ENCODE measurements at places on chromosomes 13 and 19.

GRCh38 chr13:98366959-98367358 lies 189.9 kb upstream of the RNF113B start:
- no peak for DNase-seq

- no peak for DNase-seq
Measured at GRCh38 chr13:46468570-46469463, 81.8 kb upstream of the RUBCNL start.

GRCh38 chr13:68998056-68998455 lies 1109.6 kb upstream of the ATXN8OS start:
- no peak for DNase-seq

GRCh38 chr13:79988573-79988972 lies 352.4 kb downstream of the SPRY2 start:
- DNase-seq, result no peak

DNA sequence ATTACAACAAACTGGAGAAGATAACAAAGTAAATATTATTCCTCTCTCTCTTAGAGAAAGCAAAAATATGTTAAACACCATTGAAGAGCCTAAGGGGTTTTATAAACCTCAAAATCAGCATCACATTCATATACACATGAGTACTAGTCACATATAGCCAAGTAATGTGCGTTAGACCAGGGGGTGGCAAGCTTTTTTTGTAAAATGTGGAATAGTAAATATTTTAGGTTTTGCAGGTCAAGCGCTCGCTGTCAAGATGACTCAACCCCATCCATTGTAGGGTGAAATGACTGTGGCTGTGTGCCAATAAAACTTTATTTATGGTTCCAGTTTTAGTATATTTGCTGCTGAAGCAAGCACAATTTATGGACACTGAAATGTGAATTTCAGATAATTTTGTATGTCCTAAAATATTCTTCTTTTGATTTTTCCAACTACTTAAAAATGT lies 21.7 kb downstream of the RFX2 start:
- no peak for DNase-seq

DNA sequence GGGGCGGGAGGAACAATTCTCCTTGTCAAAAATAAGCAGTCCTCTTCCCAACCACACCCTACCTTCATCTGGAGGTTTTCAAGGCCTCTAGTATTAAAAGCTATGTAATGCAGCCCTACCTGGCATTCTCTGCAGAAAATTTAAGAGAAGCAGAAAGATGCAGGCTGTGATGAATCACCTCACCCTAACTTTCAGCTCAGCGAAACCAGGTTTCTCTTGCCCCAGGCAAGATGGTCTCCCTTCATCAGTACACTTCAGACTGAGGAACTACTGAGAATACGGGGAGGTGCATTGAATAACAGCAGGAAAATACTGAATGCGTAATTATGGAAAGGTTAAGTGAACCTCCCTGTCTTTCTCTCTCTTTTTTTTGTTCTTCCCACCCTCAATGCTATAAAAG lies 437.6 kb upstream of the KLF12 start:
- no peak for DNase-seq

DNA sequence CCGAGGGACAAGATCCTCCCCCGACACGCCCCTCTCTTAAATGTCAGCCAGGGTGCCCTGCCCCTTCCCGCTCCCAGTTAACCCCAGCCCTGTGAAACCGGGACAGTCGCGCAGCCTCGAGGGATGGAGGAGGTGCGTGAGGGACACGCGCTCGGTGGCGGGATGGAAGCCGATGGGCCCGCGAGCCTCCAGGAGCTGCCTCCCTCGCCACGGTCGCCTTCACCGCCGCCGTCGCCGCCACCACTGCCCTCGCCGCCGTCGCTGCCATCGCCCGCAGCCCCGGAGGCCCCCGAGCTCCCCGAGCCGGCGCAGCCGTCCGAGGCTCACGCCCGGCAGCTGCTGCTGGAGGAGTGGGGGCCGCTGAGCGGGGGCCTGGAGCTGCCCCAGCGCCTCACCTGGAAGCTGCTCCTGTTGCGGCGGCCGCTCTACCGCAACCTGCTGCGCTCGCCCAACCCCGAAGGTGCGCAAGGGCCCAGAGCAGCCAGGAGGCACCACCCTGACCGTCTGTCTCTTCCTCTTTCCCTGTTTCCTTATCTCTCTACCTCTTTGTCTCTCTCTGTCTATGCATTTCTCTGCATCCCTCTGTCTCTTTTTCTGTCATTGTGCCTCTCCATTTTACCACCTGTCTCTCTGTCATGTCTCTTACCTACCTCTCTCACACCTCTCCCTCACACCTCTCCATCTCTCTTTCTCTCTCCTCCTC lies at the start of gene NCCRP1:
Gene NCCRP1, plus strand, starts transcription at position 105 of the 703 bp plus-strand sequence. Its CDS starts 19 bp downstream, at position 124.
- DNase-seq, result no peak

DNA sequence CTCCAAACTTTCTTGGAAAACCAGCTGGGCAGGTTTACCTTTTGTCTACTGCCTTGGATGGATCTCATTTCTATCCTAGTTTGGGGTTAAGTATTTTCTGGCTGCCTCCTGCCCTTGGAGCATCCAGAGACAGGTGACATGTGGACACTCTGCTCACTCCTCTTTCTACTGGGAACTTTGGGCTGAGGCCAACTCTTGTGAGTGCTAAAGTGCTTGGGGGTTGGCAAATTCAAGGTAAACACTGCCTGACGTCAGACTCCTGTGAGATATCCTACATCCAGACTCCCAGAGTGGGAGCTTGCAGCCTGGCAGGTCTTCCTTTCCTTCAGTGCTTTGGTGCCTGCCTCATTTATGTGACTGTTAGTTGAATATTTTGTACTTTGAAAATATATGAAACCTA lies 388.1 kb downstream of the KCNRG start:
- no peak for DNase-seq

- peak; percentile 46 for DNase-seq
Measured at GRCh38 chr13:41268764-41269163, 5.4 kb upstream of the MTRF1 start.

DNA sequence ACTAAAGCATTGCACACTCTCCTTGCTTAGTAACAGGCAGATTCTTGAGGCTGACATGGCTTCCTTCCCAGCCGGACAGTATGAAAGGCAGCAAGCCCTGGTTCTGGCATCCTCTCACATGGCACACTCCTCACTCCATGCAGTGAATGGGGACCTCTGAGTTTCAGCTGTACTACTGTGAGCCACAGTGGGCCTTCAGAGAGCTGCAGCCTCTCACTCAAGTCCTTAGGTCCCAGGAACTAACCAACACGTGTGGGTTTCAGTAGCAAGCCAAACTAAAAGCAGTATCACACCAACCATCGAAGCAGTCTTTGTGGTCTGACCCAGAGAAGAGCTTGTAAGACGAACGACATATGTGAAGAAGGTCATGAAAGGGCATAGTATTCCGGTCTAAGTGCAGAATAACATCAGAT lies 128.2 kb downstream of the TBC1D4 start:
- no peak for DNase-seq

DNA sequence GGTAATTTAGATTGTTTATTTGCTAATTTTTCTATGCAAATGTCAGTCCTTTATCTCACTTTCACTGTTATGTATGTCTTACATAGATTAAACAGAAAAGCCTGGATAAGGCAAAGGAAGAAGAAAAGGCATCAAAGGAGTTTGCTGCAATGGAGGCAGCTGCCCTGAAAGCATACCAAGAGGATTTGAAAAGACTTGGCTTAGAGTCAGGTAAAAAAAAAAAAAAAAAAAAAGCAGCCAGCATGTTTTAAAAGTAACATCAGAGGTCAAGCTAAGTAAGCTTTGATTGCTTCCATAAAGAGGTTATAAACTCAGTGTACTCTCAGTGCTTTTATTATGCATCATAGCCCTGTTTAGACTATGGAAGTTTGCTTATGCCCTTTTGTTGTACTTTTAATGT lies 3.8 kb downstream of the WBP4 start:
- no peak for DNase-seq

DNA sequence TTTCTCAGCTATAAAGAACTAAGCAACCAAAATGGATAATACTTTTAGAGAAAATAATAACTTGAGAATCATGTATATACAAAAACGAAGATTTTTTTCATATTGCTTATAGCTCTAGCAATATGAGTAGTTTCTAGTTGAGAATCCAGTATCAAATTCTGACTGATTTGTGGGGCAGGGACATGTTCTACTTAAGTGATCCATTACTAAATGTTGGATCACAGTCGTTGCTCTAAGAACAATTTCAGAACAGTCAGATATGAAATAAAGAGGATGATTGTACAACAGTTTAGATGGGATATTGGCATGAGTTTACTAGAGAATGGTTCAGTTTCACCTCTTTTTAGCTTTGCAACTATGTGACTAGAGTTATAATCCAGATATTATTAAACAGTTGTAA lies 39.9 kb downstream of the SOX21 start:
- DNase-seq, result no peak

- no peak for DNase-seq
Measured at GRCh38 chr13:45196622-45197021, 4.2 kb downstream of the KCTD4 start.

- DNase-seq, result no peak
Measured at GRCh38 chr13:62432295-62432694, 1016.6 kb upstream of the PCDH20 start.

GRCh38 chr13:79405501-79405830 lies 589 bp downstream of the RBM26 start:
- DNase-seq, result no peak

DNA sequence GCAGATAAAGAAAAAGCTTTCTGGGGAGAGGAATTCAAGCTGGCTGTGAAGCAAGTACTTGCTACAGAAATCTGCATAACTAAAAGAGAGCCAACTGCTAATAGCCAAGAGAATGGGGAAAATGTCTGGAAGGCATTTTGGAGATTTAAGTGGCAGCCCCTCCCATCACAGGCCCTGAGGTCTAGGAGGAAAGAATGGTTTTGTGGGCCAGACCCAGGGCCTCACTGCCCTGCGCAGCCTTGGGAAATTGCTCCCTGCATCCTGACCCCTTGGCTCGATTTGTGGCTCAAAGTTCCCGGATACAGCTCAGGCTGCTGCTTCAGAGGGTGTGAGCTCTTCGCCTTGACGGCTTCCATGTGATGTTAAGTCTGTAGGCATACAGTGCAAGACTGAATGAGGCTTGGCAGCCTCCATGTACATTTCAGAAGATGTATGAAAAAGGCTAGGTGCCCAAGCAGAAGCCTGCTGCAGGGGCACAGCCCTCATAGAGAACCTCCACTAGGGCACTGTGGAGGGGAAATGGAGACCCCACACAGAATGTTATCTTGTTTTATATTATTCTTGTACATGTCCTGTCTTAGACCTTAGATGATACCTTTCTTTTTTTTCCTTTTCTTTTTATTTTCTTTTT lies 34.4 kb downstream of the MZT1 start:
- DNase-seq, result no peak

DNA sequence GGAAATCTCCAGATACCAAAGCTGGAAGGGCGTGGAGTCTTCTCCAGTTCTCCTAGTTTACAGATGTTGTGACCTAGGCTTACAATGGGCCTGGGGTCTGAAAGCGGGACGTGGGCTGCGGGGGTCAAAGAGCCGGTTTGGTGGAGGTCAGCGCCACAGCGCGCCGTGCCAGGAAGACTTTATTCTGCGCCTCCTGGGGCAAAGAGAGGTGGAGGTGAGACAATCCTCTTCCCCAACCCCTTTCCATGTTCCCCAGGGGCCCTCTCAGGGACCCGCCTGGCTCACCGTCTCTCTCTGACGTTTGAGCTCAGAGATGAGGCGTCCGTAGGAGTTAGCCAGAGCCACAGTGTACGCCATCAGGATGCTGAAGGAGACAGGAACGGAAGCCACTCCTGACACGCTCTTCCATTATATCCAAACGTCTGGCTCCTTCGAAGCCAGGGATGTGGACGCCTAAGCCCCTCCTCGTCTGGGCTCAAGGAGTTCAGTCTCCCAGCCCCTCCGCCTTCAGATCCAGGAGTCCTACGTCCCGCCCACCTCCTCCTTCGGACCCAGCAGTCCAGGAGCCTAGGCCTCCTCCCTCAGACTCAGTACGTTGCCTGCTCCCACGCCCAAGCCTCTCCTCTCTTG lies 776 bp upstream of the LENG1 start:
- no peak for DNase-seq

- no peak for DNase-seq
Measured at GRCh38 chr19:31255174-31255799, 93.9 kb downstream of the TSHZ3 start.

- no peak for DNase-seq
Measured at GRCh38 chr19:50719566-50719965, at the start of gene SHANK1. TSS of gene SHANK1 (minus strand) at chr19:50719802. CDS start at chr19:50716919, 2,883 bp downstream.

DNA sequence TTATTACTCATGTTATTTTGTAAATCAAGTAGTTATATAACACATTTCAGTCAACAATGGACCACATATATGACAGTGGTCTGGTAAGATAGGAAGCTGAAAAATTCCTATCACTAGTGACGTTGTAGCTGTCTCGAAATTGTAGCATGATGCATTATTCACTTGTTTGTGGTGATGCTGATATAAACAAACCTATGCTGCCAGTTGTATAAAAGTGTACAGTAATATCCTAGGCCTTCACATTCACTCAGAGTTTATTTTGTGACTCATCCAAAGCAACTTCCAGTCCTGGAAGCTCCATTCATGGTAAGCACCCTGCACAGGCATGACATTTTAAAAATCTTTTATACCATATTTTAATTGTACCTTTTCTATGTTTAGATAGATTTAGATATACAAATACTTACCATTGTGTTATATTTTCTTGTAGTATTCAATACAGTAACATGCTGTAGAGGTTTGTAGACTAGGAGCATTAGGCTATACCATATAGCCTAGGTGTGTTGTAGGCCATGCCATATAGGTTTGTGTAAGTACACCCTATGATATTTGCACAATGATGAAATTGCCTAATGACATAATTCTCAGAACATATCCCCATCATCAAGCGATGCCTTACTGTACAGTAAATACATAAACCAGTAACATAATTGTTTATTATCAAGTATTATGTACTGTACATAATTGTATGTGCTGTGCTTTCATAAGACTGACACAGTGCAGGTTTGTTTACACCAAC lies 49.3 kb downstream of the IFT88 start:
- no peak for DNase-seq

DNA sequence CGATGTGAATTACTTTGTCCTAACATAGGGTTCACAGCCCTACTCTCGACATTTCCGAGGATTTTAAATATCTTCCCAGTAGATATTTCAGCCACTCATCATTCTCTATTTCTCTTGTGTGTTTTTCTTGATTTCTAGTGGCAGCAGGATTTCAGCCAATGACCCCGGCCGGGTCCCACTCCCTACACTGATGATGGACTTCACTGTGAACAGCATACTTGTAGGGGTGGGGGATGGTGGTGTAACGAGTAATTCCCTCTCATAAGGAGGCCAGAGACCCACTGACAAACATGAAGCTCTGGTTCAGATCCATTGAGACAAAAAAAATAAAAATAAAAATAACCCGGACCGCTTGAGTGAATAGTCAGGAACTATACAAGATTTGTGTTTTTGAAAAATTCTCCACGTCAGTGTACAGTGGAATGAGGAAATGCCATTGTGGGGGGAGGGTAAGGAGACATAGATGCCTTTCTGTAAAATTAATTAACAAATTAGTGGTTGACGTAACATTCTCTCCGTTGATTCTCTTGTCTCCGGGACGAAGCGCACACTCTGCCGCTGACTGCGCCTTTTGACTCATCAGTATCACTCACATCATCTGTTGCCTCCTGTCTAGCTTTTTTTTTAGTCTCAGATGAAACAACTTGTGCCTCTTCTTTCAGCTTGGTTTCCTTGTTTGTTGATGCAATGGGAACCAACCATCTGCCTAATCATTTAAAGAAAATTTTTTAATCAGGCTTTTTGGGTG lies 48.8 kb upstream of the IRS2 start:
- DNase-seq, result no peak
